ENCODE measurements at places on chromosomes 12 and 14. TPM values are rescaled to one million over a fixed set of nuclear protein-coding genes. Genes with fewer than 3 reads are reported as not detected.

IAPP gene
- not detected for total RNA-seq

NYNRIN gene
- 35.1 TPM for total RNA-seq

TPCN1 gene
- 27.0 TPM for total RNA-seq

LBHD2 gene
- not detected for total RNA-seq

SMARCD1 gene
- total RNA-seq: 43.8 TPM

KCNA5 gene
- 3.7 TPM for total RNA-seq

SPTB gene
- total RNA-seq: 386 TPM

IRAK3 gene
- 13.4 TPM for total RNA-seq

CPNE6 gene
- not detected for total RNA-seq

EFCAB11 gene
- 13.2 TPM for total RNA-seq

HVCN1 gene
- total RNA-seq: 8.4 TPM

- DNase-seq: peak; percentile 54
Measured at GRCh38 chr12:98745578-98746391, 100.7 kb downstream of the APAF1 start.

GRCh38 chr12:95318071-95318545 lies 100.5 kb downstream of the VEZT start:
- no peak for DNase-seq

GRCh38 chr12:60822580-60822979 lies 1226.8 kb downstream of the SLC16A7 start:
- no peak for DNase-seq

- no peak for DNase-seq
Measured at GRCh38 chr14:101056446-101056845, 152.9 kb upstream of the RTL1 start.

- no peak for DNase-seq
Measured at GRCh38 chr12:111467092-111467856, 61.6 kb downstream of the SH2B3 start.

- peak; percentile 37 for DNase-seq
Measured at GRCh38 chr12:6699989-6700645, 498 bp downstream of the PIANP start.

GRCh38 chr12:25376985-25377384 lies 126.3 kb upstream of the KRAS start:
- DNase-seq: no peak

DNA sequence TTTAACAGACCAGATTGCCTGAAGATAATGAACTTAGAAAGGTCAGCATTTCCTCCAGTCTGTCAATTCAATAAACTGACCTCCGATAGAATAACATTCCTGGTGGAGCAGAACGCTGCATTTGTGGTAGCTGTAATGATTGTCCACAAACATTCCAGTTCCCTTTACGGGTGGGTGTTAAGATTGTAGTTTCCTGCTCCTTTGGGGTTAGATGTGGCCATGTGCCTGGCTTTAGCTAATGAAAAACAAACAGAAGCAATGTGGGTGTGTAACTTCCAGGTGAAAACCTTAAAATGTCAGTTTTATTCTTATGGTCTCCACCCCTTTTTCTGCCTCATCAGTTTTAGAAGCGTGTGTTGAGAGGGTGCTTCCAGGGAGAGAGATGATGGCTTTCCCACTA lies 217.3 kb upstream of the CRY1 start:
- DNase-seq: no peak

DNA sequence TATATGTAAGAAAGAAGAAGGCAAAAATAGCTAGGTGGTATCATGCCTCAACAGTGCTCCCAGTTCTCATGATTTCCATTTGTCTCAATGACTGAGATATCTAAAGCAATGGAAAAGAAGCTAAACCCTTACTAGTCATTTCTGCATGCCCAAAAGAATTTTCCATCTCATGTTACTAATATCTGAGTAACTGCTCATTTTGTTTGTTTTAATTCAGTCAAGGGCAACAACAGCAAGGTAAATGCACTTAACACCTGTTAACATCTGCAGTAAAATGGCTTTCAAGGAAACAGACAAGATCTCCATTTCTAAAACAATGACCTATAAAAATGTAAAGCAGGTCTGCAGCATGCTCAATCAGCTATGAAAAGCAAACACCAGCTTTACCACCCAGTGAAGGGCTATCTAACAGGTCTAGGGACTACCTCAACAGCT lies 19.4 kb upstream of the SELPLG start:
- DNase-seq: no peak

GRCh38 chr12:114186241-114187002 lies 219.5 kb downstream of the TBX5 start:
- no peak for DNase-seq

DNA sequence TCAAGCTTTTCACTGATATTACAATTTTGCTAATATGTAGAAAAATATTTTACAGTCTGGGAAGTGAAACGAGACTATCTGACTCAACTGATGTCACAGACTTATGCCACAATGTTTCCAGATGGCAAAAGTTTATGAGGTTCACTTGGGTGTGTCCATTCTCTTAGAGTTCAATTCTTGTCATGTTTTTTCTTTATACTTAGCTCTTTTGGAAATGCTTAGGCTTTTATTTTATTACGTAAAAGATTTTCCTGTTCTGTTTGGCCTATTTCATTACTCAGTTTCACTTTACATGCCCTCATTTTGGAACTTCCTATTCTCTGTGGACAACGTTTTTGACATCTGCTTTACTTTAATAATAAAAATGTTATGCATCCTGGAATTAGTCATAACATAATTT lies 2.1 kb upstream of the PDZRN4 start:
- DNase-seq: no peak

- DNase-seq: no peak
Measured at GRCh38 chr14:80358112-80358511, 146.8 kb upstream of the DIO2 start.

- DNase-seq: no peak
Measured at GRCh38 chr14:57816568-57817284, 49.2 kb downstream of the SLC35F4 start.
